Stimulated activated memory B cell treated with anti-CD40 and anti-IgM and Interleukin-4, amounts not matched to agents 10 μg/mL and 1 μg/mL and 100 μg/mL, for 72 hours (primary cell): ENCODE measurements at places on chromosomes 7 and 10.
A peak's percentile ranks its signal among the peaks of the same experiment; 100 is the strongest.

- ATAC-seq: no peak
Measured at GRCh38 chr7:2640846-2641316, 9.1 kb downstream of the TTYH3 start.

GRCh38 chr10:96473866-96474265 lies 39.9 kb downstream of the TLL2 start:
- ATAC-seq: no peak

GRCh38 chr7:157477550-157478212 lies 140.9 kb downstream of the DNAJB6 start:
- no peak for ATAC-seq

GRCh38 chr7:148790850-148791249 lies 92.1 kb downstream of the CUL1 start:
- ATAC-seq: no peak

- ATAC-seq: no peak
Measured at GRCh38 chr10:21369697-21370096, 155.8 kb downstream of the SKIDA1 start.

GRCh38 chr10:130580975-130581374 lies 444.8 kb downstream of the GLRX3 start:
- peak; percentile 36 for ATAC-seq

DNA sequence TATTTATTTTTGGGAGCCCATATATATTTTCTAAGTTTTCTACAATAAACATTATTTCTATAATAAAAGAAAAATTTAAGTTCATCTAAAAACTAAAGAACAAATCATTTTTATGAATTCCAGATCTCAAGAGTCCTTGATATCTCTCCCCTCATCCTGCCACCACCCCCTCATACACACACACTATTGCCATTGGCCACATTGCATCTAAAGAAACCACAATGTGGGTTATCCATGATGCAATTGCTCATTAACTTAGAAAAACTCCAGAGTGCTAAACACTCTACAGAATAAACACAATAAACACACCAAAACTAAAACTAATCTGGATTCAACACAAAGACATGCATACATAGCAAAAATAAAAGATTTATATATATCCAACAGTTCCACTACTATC lies 37.8 kb downstream of the FAM13C start:
- no peak for ATAC-seq

DNA sequence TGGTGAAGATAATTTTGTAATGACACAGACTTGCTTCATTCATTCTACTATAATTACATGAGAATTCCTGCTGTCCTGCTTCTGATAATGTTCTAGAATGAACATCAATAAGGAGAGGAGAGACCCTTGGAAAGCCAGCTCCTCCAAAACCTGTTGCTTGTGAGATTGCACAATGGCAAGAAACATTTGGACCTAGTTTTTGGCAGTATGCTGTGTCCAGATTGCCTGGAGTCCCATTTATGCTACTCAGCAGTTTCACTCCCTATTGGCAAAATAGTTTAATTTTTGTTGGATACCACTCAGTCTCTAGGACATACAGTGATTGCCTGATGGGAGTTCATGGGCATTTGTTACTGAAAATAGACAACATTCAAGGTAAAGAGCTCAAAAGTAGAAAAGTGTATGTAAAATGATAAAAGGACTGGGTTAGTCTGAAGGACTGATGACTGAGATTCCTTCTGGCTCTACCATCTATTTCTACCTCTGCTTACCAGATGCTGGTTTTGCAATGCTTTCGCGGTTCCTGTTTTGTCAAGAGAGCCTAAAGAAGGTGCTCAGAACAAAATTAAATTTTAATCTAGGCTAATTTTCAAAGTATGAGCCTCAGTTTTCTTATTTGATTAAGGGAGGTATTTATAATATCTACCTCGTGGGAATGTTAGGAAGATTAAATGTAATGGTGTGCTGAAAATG lies 8.0 kb upstream of the ACTR3B start:
- ATAC-seq: no peak

DNA sequence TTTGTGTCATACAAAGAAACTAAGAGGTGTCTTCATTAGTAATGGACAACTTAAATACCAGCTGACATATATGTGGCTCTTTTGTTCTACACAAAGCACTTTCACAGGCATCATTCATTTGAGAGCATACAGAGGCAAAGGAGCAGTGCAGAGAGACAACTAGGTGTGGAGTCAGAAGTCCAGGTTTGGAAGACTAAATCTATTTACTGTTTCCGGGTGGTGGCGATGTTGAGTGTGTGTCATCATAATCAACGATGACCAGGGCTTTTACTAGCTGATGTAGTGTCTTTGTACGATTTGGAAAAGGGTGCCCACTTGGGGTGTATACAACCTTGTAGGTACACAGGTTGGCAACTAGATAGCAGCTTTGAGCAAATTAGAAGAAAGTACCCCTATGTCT lies 195.5 kb upstream of the CCDC6 start:
- ATAC-seq: no peak

DNA sequence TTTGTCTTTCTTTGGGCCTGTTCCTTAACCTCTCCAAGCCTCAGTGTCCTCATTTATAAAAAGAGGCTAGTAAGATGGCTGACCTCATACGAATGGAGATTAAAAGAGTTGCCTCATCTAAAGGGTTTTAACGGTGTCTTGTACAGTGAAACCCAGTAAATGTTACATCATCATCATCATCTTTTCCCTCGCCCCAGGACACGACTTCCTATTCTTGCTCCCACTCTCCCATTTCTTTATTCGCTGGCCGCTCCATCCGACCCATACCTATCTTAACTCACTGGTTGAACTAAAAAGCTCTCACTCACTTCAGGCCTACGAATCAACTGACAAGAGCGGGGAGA lies 554 bp downstream of the FRA10AC1 start:
- peak; percentile 52 for ATAC-seq

- no peak for ATAC-seq
Measured at GRCh38 chr10:121597504-121598262, 561 bp downstream of the FGFR2 start.
